ENCODE measurements at places on chromosomes 5 and 9.

DNA sequence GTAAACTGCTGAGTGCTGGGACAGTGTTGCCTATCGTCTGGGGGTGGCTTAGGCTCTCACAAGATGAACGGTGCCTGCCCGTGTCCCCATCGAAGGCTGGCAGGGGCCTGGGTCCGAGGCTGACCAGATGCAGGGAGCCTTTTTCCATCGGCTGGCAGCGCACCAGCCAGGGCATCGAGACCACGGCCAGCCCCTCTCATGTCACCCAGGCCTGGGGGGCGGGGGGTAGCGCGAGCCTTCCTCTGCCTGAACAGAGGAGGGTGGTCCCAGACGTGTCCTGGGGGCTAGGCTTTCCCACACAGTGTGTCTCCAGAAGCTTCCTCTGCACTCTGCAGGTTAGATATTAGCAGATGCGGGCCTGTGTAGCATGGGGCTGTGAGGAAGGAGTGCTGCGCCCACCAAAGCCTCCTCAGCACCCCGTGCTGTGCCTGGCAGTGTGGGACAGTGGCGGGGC, 17.3 kb downstream of the FGD3 start:
- H3K27me3 ChIP-seq, result no peaks in the 10 kb centered on the region
- no peak for DNase-seq
- H3K36me3 ChIP-seq, result no peaks in the 10 kb centered on the region
- H3K4me1 ChIP-seq, result no peaks in the 10 kb centered on the region
- H3K27ac ChIP-seq, result no peak overlapping the region

GRCh38 chr9:5278486-5278885, 26.0 kb downstream of the RLN2 start:
- DNase-seq, result no peak
- no peaks in the 10 kb centered on the region for H3K36me3 ChIP-seq
- no peaks in the 10 kb centered on the region for H3K27me3 ChIP-seq

GRCh38 chr5:43332401-43332800, 19.2 kb upstream of the HMGCS1 start:
- H3K4me1 ChIP-seq, result no peaks in the 10 kb centered on the region
- H3K27me3 ChIP-seq, result no peaks in the 10 kb centered on the region
- no peak overlapping the region for H3K4me3 ChIP-seq
- no peak overlapping the region for H3K27ac ChIP-seq

GRCh38 chr9:104118916-104119315, 24.8 kb downstream of the SMC2 start:
- H3K4me3 ChIP-seq, result no peak overlapping the region
- no peaks in the 10 kb centered on the region for H3K4me1 ChIP-seq
- no peaks in the 10 kb centered on the region for H3K27me3 ChIP-seq
- no peak overlapping the region for H3K27ac ChIP-seq

Data from fibroblast of lung (primary cell).